Pulmonary artery endothelial cell (primary cell): ENCODE measurements at places on chromosomes 7 and 10.

DNA sequence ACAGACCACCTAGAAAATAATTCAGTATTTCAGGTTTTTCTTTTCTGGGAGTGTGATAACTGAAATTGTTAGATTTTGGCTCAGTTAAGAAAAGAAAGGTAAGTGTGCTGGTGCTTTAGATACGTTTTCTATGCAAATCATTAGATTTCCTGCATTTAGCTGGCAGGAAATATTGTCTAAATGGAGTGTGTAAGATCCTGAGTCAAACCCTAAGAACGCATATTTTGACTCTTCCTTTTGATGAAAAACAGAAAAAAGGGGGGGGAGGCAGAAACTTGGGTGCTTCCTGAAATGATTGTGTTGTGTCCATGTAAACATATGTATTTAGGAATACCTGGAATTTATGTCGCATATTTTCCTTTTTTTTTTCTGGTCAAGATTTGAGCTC, 1.2 kb downstream of the GRK5 start:
- DNase-seq, result no peak

DNA sequence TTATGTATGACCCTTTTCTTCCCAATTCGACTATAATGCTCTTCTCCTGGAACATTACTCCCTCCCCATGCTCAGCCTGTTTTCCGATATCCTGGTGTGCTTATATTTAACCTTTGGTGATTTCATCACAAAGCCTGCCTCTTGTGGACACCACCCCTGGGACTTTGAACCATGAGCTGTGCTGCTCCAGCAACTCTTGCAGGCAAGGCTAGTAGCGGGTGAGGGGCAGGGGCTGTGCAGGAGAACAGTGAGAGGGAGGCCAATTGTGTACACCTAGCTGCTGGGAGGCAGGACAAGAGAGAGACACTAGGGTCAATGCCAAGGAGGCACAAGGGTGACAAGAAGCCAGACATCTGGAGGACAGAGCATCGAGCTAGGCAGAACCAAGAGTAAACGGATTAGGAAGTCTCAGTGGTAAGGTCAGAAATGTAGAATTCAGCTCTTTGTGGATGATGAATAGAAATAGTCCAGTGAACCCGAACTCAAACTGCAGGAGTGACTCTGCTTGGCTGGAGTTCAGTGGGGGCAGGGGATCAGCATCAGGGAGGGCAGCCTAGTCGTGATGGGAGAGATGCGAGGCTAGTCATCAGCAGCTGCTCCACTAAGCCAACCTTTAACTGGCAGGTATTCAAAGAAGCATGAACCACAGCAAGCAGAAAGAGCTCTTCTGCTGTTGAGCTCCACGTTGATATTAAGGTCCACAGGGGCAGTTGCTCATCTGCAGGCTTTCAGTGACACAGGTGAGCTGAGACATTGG, 31.0 kb upstream of the MKI67 start:
- DNase-seq, result no peak

DNA sequence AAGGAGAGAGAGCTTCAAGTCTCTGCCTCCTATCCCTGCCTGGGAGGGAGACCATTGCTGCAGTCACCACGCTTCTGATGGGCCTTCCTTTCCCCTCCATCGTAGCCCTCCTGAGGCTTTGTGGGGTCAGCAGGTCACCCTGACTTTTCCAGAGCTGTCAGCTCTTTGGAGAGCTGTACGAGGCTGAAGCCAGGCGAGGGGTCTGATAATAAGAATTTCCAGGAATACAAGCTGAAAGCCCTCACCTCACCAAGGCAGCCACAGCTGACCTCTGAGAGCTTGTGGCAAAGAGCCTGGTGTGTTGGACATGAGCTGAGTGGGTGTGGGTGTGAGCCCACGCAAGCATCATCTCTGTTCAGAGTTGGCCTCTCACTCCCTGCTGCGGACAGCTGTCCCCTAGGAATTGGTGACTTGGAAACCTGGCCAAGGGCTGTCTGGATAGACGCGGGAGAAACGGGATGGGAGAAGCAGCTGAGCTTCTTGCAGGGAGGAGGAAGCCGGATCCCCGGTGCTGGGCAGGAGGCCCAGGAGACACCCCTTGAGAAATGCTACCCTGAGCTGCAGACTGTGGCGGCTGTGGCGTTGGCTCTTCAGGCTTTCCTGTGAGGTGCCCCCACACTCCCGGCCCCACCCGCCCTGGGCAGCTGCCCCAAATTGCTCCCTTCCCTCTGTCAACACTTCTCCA, 122.1 kb upstream of the BTBD16 start:
- DNase-seq, result no peak

- DNase-seq, result no peak
These were observed 13.6 kb upstream of the CUBN start for GRCh38 chr10:17143055-17143690.

GRCh38 chr7:74175340-74175739, 1.2 kb downstream of the EIF4H start:
- DNase-seq, result no peak

GRCh38 chr7:38052786-38053185, 125.3 kb upstream of the STARD3NL start:
- DNase-seq, result no peak

GRCh38 chr10:122878799-122879338, 512 bp downstream of the FAM24B start:
- peak; percentile 24 for DNase-seq

- DNase-seq, result no peak
These were observed 294.9 kb downstream of the GLRX3 start for GRCh38 chr10:130430852-130431704.

DNA sequence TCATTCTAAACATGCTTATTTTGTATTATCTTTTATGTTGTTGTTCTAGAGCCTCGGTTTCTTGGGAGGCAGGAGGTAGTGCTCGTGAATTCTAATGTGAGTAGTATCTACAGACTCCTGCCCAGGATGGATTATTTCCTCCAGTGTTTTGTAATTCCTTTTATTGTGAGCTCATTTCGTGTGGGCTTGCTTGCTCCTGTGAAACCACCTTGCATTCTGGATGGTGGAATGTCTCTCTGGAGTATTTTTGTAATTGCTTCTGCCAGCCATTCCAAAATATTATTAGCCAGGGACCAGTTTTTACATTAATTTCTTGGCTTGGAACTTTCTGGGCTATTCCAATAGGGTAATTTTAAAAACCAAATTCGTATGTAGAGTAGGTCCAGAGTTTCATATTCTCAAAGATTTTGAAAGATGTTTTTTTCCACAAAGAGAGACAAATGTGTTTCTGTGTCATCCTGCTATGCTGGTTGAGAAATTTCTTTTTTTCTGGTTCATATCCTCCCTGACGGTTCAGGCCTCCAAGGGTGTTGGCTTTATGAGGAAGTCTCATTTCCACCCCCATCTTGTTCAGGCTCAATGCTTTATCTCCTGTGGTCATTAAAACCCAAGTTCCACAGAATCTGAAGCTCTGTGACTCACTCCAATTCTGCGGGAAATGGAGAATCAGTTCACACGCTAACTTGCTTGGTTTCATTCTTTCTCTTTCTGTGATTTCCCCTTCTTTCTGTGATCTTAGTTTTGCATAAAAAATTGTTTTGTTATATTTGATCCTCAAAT, 41.7 kb upstream of the CALD1 start:
- no peak for DNase-seq

GRCh38 chr10:101139421-101139911, 8.4 kb downstream of the TLX1 start:
- DNase-seq, result no peak

DNA sequence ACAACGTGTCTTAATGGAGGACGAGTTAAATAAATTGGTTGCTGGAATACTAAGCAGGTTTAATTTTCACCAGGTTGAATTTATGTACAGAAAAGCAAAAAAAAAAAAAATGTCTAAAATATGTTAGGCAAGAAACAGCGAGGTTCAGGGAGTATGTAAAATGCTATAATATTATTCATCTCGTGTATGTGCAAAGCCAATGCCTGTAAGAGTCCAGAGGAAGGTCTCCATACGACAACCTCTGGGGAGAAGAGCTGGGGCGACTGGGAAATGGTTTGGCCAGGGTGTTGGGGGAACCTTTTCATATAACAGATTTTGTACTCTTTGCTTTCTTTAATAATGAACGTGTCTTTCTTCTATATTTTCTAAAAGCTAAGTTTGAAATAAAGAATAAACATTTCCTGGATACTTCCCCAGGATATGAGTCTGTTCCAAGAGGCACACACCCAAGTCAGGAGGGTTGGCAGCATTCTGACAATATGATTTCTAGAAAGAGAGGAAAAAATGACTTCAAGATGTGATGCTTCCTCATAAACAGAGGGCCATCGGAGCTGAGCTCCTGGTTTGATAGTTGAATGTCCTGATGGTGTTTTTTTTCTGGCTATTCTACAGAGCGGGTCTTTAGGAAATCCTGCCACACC, 208.6 kb upstream of the MGMT start:
- DNase-seq, result no peak

- no peak for DNase-seq
These were observed 11.0 kb downstream of the RASGEF1A start for GRCh38 chr10:43255634-43256431.
